Stimulated activated effector memory CD8-positive, alpha-beta T cell treated with anti-CD3 and anti-CD28 coated beads, Interleukin-12 subunit alpha, Interleukin-12 subunit beta, amount 100 ng/mL, for 72 hours (primary cell): ENCODE measurements at places on chromosomes 1 and 21.
A peak's percentile ranks its signal among the peaks of the same experiment; 100 is the strongest.

DNA sequence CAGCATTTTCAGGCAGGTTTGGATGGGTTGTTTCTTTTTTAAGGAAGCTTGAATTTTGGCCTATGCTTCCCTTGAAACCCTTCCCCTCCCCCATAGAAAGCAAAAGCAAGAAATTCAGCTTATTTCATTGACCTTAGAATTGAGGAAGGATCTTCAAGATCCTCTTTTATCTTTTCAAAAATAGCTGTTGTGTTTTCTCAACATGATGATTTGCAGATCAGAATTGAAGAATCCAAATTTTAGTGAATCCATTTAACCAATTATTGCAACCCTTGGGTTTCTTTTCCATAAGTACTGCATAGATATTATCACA lies 73.7 kb downstream of the LRRC8C start:
- no peak for DNase-seq

DNA sequence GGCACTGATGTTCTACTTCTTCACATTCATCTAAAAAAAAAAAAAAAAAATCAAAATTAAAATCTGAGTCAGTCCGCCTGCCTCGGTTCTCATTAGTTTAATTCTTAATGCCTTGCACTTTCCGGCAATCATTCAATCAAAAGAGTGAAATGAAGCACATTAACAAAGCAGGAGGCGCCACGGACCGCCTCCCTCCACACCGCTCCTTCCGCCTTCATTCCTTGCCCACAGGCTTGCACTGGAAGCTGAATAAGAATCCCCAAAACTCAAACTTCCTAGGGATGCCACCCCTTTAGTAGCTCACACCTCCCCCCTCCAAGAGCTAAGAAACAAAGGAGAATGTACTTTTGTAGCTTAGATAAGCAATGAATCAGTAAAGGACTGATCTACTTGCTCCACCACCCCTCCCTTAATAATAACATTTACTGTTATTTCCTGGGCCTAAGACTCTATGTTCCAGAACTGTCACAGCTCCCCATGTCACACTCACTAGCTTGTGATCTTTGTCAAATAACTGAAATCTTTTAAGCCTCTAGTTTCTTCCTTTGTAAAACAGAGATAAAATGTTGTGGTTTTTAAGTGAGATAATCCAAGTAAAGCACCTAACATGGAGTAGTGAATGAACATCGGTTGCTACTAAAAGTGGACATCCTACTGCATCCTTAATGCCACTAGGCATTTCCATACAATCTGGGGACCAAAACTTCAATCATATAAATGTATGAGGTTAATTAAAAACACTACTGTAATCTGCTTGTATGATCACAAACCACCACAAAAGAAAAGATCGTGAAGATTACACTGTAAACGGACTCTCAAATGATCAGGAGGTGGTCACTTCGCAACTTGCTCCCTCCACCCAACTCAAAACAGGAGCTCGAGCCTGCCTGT lies 27.4 kb downstream of the LGALS8 start:
- DNase-seq, result no peak

- peak; percentile 78 for DNase-seq
Observed at GRCh38 chr1:120176092-120176855, at the start of gene SEC22B. Gene SEC22B (minus strand): TSS chr1:120176520. CDS start chr1:120176381, 139 bp downstream.

DNA sequence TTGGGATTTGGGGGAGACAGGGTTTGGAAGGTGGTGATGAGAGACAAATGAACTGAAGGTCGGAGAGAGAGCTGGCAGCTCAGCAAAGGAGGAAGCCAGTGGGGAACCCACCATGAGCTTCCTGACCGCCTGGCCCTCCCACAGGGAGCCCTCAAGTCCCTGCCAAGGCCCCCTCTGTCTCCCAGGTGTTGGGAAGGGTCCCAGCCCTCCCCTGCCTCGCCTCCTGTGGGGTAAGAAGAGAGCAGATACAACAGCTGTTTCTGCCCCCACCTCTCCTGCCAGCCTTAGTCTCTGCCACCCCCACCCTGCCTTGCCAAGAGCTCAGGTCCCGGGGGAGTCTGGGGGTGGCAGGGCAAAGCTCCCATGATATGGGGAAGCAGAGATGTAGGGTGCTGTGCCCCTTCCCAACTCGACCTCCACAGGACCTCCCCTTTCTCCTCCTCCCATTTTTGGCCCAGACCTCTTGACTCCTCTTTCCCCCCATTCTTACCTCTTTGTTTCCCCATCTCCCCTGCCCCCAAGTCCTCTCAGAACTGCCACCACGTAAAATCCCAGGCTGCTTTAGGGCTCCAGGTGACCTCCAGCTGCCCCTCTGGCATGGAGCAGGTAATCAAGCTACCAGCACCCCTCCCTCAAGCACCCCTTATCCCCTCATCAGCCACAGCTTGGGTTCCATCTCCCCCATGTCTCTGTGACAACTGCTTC lies 556 bp downstream of the S100A1 start:
- DNase-seq, result no peak
